Right hindlimb (tissue), 1 donor: ENCODE measurements at places on chromosomes 2 and 18.
A peak's percentile ranks its signal among the peaks of the same experiment; 100 is the strongest.

DNA sequence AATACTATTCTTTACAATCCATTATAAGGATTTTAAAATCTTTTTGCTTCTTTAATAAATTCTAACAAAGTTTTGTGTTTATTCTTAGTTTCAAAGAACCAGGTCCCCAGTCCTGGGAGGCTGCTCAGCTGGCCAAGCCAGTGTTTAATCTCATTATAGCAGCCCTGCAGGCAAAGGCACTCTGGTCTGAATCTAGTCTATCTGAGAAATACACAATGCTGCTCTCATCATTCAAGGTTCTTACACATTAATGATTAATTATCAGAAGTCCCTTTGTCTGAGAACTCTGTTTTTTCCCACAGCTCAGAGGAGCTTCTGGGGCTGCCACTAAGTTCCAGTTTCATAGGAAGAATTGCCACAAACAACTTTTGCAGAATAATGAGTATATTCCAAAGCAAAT, 27.7 kb downstream of the KCTD18 start:
- DNase-seq, result no peak

DNA sequence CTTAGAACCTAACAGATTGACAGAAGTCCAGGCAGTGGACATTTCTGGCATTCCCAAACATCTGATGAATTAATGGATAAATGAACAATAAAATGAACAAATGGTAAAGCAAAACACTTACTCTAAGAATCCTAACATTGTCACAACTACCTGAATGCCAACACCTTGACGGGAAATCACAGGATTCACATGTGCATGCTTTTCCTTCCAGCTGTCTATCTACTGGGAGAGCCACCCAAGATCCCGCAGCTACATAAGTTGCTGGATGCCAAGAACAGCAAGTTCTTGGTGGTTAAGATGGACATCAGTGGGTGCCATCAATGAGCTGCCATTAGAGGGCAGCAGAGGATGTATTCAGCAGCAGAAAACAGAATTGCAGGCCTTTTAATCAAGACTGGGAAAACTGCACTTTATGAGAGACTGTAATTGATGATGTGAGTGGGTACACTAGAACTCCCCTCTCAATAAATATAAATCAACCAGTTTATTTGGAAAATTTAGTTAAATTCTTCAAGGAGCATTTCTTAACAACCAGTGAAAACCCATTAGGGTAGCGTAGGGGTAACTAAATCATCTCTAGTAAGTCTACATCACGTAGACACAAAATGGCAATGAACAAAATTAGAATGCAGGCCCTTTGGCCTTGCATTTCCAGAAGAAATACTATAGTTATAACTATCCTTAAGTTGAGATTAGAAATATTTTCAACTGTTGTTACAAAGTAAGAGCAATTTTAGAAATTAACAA, 45.6 kb downstream of the SESTD1 start:
- DNase-seq, result peak; percentile 68

DNA sequence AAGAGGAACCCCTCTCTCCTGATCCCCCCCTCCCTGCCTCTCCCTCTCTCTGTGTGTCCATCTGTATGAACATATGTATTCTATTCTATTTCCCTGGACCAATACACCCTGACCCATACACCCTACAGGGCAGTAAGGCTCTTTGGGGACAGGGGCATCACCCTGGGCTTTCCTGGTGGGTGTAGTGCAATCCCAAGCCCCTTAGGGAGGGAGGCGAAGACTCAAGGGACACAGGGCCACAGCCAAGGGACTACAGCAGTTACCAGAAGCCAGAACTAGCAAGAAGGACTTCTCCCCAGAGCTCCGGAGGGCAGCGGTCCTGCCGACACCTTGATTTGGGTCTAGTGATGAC, 214.2 kb upstream of the RAB6C start:
- DNase-seq, result no peak

- no peak for DNase-seq
Observed at GRCh38 chr2:119174216-119174992, 15.9 kb upstream of the C1QL2 start.

- no peak for DNase-seq
Observed at GRCh38 chr2:75500633-75501032, 60.1 kb downstream of the EVA1A start.
